ENCODE measurements at places on chromosomes 12 and 14. TPM values are rescaled to one million over a fixed set of nuclear protein-coding genes. Genes with fewer than 3 reads are reported as not detected.

The CCDC175 gene
- not detected for total RNA-seq

The HOXC13 gene
- not detected for total RNA-seq

The CD4 gene
- total RNA-seq: 11.2 TPM

The HEATR5A gene
- 16.9 TPM for total RNA-seq

The LTBR gene
- total RNA-seq: 131 TPM

The AKAP3 gene
- total RNA-seq: 5.2 TPM

The IL22 gene
- not detected for total RNA-seq

The SYNE3 gene
- 6.5 TPM for total RNA-seq

The PLEKHD1 gene
- not detected for total RNA-seq

The CMTM5 gene
- not detected for total RNA-seq

The C12orf50 gene
- not detected for total RNA-seq

The CIT gene
- total RNA-seq: 12.3 TPM

The TMEM19 gene
- total RNA-seq: 7.4 TPM

The MYO1H gene
- not detected for total RNA-seq

The HSPA2 gene
- 7.7 TPM for total RNA-seq

The DCD gene
- total RNA-seq: not detected

The REP15 gene
- total RNA-seq: not detected

The OTOGL gene
- total RNA-seq: not detected

The FLRT2 gene
- total RNA-seq: 12.1 TPM

The RAD51AP1 gene
- 4.9 TPM for total RNA-seq

The ANO2 gene
- under 0.01 TPM for total RNA-seq

The PLXNC1 gene
- total RNA-seq: 1.7 TPM

The PCK2 gene
- total RNA-seq: 71.2 TPM

The CHST11 gene
- 3.4 TPM for total RNA-seq

The SLC6A15 gene
- 12.5 TPM for total RNA-seq

The NEUROD4 gene
- not detected for total RNA-seq

The GLIPR1L2 gene
- total RNA-seq: 0.13 TPM

The PSMA6 gene
- total RNA-seq: 230 TPM

The P2RX7 gene
- total RNA-seq: not detected

Measured in epithelial cell of alveolus of lung (primary cell).